Adipocyte (in vitro differentiated cells): ENCODE measurements at places on chromosomes 5 and 9.

GRCh38 chr5:2017540-2018389 lies 135.0 kb upstream of the IRX4 start:
- no peak for DNase-seq

- DNase-seq = no peak
Observed at GRCh38 chr5:136979131-136979530, 520.0 kb downstream of the SPOCK1 start.

GRCh38 chr5:5335700-5336264 lies 86.7 kb upstream of the ICE1 start:
- no peak for DNase-seq

- no peak for DNase-seq
Observed at GRCh38 chr9:89536145-89536574, 38.2 kb upstream of the SEMA4D start.

DNA sequence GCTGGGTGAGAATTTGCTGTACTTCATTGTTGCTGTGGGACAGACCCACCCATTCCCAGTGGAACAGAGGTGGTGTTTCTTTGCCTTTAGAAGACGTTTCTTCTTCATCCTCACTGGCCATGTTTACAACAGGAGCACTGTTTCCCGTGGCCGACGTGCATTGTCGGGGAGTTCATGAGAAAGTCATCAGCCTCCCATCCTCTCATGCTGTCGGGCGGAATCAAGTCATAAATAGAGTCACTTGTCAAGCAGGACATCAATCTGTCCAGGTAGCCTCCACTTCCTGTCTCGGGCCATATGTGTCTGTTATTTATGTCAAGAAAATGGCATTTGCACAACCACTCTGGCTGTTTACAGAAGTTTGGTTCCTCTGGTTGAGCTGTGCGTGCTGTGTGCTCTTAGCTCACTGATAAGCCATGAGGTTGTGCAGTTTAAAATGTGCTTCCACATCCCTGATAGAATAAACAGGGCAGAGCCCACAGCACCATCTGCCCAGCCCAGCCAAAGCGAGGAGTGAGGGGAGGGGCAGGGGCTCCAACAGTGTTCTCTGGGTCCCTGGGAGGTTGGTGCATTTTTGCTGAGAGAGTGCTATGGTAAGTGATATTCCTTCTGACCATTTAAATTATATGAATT lies 401.9 kb upstream of the IRX2 start:
- no peak for DNase-seq

DNA sequence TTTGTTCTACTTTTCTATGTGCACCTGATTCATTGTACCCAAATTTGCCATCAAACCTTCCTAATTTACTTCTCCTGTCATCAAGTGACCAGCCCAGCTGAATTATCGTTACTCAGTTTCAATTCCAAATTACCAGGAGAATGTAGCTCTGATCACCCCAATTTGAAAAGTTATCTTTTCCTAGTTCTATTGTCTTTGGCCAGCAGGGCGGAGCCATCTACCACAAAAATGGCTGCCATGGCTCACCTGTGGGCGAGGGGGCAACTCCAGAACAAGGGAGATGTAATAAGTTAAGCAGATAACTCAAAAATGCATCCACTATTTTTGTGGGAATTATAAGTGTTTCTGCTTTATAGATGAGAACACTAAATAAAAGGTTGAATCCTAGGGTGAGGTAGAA lies 133.8 kb upstream of the MOCS2 start:
- no peak for DNase-seq

DNA sequence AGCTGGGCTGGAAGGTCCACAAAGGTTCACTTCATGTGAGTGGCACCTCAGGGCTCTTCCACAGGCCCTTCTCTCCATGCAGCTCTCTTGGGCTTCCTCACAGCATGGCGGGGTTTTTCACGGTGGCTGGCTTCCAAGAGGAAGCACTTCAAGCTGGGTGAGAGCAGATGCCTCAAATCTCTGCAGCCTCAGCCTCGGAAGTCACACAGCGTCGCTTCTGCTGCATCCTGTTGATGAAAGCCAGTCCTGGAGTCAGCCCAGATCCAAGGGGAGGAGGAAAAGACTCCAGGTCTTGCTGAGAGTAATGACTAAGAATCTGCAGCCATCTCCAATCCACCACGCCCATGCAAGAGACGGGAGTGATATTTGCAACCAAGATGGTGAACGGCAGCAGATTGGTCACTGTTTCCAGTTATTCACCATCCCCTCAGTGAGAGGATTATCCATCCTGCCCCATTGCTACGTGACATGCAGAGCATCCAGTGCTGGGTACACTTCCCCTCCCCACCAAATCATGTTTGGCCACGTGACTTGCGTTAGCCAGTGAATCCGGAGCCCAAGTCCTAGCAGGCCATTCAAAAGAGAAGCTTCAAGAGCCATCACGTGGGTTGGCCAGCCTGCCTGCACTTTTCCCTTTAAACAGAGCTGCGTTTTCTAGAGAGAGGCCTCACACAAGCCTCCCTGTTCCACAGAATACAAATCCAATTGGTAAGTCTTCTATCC lies 173.9 kb downstream of the C9orf50 start:
- no peak for DNase-seq

DNA sequence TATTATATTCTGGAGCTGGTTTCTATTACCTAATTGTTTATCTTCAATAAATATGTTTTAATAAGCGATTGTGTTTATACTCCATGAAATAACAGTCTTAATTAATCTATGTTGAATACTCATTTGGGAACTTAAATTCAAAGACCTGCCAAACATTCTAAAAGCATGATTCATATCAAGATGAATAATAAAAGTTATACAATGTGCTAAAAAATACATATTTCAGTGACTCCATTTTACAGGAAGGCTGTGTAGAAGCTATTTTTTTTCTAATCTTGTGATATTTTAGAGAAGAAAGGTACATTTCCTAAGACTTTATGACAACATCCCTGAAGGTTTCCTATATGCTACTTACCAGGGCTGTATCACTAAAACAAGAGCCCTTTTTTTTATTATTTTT lies 417.9 kb downstream of the NFIB start:
- DNase-seq = no peak

DNA sequence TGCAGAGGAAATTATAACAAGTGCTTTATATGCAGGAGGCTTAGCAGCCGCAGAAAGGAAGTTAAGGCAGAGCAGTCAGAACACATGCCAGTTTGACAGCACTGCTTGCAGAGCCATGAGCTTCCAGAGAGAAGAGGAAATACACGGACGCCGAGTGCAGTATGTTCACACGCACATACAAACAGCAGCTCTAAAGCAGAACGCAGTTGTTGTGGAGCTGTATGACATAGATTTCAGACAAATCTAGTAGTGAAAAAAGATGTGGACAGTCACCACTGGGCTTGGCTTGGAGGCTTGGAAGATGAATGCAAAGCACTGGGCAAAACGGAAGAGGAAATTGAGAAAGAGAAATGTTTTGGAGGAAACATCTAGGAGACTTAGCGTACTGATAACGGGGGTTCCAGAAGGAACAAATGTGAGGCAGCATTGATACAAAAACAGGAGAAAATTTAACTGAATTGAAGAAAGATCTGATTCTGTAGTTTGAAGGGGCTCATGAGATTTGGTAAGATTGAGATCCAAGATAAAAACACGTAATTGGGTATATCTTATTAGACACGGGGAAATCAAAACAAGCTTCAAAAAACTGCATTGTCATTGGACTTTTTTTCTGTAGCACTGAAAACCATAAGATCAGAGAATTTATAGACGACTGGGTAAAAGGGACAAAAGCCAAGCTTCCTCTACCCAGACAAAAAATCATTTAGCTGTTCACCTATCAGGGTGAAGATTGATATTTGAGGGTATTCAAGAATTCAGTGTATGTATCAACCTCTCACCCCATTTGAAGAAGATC lies 19.6 kb upstream of the ROPN1L start:
- DNase-seq = no peak

- no peak for DNase-seq
Observed at GRCh38 chr5:178529080-178529479, 61.1 kb downstream of the COL23A1 start.

DNA sequence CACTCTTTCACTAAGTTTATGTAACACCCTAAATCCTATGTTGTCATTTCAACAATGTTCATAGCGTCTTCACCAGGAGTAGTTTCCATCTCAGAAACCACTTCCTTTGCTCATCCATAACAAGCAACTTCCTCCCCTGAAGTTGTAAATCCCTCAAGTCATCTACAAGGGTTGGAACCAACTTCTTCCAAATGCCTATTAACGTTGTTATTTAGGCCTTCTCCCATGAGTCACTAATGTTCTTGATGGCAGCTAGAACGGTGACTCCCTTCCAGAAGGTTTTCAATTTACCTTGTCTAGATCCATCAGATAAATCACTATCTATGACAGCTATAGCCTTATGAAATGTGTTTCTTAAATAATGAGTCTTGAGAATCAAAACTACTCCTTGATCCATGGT lies 73.3 kb upstream of the TARS1 start:
- no peak for DNase-seq

DNA sequence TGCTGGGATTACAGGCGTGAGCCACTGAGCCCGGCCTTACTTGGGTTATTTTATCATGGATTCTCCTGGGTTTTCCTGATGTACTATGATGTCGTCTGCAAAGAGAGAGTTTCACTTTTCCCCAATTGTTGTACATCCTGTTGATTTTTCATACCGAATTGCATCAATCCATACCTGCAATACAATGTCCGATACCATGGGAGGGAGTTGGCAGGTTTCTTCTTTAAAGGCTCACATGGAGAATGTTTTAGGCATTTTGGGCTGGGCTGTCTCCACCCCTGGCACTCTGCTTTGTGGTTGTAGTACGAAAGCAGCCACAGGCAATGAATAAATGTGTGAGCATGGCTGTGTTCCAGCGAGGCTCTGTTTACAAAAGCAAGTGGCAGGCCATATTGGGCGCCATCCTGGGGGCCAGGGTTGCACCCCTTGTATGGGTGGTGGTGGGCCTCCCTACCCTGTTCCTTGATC lies 35.1 kb upstream of the EXOC3 start:
- DNase-seq = no peak

DNA sequence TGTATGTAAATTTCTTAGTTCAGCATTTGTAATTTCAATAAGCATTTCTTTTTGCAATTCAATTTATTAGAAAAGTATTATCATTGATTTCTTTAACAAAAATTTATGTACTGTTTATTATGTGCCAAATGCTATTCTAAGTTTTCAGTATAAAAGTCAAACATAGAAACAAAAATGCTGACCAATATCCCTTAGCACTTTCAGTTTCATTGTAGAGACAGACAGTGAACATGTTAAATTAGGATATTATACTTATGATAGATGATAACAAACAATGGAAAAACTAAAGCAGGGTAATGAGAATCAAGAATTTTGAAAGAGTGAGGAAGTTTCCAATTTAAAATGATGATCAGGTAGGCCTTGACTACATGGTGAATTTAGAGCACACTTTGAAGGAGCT lies 1106.0 kb downstream of the TAF11L14 start:
- DNase-seq = no peak

- DNase-seq = no peak
Observed at GRCh38 chr5:33637011-33637410, 196.2 kb downstream of the TARS1 start.

- no peak for DNase-seq
Observed at GRCh38 chr5:133405275-133406034, 206.9 kb downstream of the FSTL4 start.
